ENCODE measurements at places on chromosomes 1 and 21.

GRCh38 chr1:9406111-9406510 lies 113.4 kb downstream of the SPSB1 start:
- DNase-seq: no peak

- no peak for DNase-seq
These were observed 572.3 kb downstream of the MATN1 start for GRCh38 chr1:30151119-30151518.

- no peak for DNase-seq
These were observed 770 bp downstream of the NTNG1 start for GRCh38 chr1:107141491-107142126.

GRCh38 chr1:31624731-31625514 lies 7.4 kb downstream of the HCRTR1 start:
- no peak for DNase-seq

GRCh38 chr1:27238032-27238431 lies 3.6 kb downstream of the WDTC1 start:
- DNase-seq: no peak

DNA sequence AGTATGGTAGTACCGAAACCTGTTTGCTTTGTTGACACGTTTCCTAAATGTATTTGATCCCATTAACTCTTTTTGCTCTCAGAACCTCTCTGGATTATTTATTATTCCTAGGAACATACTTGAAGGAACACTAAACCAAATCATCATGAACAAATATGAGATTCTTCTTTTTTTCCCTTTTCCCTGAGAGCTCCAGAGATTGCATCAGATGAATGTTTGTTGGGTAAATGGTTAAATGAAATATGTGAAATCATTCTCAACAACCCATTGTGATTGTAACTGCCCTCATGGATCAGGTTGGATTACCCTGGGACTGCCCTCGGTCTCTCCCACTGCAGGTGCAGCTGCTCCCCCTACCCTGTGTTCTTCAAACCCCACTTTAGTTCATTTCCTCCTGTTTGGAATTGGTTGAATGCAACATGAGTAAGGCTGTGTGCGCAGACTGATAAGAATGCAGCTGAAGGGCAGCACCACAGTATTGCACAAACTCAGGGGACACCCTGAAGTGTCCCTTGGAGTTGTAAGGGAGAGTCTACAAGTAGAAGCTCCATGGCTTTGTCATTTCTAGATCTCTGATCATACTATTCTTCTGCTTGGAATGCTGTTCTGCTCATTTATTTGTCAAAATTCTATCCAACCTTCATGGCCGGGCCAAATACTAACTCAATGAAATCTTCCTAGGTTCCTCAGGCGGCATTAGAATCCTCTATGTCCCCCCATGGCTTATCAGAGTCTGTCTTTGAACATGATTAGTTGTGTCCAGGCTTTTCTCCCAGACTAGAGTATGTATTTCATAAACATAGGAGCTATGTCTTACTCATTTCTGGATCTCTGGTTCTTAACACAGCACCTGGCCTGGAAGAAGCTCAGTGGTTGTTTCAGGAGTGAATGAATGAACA lies 47.1 kb upstream of the NEK2 start:
- DNase-seq: no peak
